Liver (tissue), 10 donors: ENCODE measurements at places on chromosomes 11 and 22.

DNA sequence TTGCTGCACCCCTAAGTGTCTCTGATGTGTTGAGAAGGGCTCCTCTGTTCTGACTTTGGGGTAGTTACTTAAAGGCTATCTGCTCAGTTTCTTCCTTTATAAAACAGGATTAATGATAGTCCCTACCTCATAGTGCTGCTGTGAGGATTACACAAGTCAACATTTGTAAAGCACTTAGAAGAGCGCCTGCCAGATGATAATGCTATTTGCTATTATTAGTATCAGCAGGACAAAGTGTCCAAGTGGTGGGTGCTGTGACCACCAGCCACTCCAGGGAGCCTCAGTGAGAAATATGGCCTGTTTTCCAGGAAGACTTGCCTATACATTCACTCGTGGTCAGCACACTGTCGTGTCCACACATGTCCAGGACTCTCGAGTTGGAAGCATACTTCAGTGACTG is 16.2 kb downstream of the POU2F3 start:
- DNase-seq = no peak

- no peak for DNase-seq
These were observed 53.7 kb downstream of the HIPK3 start for GRCh38 chr11:33310720-33311500.

DNA sequence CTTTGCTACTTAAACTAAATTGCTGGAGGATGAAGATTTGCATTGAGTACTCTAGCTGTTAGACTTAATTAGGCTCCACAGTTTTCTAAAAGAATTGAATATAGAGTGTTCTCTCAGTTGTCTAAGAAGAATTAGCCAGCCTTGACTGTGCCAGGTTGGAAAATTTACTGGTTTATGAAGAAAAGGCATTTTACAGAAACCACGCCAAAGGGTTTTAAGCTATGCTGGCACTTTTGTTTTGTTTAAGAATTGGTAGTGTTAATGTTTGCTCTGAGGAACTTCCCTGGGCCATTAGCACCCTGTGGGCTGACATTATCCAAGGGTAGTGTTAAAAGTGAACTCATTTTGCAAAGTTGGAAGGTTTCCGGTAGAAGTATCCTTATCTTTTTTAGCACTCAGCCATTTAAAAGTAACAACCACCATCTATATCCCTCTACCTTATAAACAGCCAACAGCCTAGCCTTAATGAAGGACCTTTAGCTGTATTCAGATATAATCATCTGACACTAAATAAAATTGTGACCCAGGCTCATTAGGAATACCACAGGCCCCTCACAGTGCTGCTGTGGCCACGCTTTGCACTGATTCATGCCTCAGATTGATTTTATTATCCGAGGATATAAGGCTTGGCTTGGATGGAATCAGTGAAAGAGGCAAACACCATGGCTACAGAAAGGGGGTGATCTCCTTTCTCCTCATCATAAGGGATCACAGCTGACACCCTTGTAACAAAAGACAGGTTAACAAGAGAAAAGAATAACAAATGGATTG is 158.9 kb downstream of the NCAM1 start:
- DNase-seq = no peak

GRCh38 chr11:12944889-12945288 is 64.2 kb upstream of the RASSF10 start:
- no peak for DNase-seq

DNA sequence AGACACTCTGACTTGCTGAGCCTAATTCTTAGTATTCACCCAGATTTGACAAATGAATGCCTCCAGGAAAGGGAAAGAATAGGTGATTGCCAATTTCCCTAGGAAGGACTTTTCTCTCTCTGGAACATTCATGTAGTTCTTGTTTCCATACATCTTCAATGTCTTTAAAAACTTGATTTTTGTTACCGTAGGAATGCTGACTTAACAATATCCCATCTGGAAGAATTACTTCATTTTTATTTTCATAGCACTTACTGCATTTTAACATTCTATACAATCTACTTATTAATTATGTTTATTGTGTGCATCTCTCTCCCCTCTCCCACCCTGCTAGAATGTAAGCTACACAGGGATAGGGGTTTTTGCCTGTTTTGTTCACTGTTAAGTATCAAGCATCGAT is 66.6 kb downstream of the SLC5A12 start:
- no peak for DNase-seq

DNA sequence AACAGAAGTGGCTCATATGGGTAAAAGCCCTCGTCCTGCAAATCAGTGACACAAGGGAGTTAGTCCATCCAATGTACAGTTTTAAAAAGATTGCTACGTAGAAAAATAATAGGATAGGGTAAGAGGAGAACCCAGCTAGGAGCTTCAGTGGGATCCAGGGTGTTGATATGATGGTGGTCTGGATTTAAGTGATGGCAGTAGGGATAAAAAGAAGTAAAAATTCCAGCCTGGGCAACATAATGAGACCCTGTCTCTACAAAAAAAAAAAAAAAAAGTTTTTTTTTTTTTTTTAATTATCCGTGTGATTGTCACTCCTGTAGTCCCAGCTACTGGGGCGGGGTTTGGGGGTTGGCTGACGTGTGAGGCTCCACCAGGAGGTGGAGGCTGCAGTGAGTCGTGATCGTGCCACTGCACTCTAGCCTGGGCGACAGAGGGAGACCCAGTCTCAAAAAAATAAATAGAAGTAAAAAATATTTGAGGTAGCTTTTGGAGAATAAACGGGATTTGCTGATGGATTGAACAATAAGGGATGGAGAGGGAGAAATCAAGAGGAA is 7.0 kb upstream of the L3MBTL2 start:
- no peak for DNase-seq

DNA sequence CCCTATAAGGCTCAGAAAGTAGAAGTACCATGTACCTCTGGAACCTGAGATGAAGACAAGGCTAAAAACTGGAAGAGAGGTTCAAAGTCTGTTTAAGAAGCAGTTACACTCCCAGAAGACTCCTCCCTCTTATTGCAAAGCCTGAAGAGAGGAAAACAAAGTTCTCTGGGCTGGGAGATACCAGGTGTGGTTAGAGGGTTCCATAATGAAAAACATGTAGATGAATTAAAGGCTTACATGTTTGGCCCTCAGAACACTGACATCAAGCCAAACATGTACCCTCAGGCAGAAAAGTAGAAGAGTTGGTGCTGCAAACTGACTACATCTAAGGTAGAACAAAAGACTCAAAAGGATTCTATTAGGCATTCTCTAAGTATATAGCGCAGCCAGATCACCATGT is 205.3 kb downstream of the TTC28 start:
- DNase-seq = no peak

DNA sequence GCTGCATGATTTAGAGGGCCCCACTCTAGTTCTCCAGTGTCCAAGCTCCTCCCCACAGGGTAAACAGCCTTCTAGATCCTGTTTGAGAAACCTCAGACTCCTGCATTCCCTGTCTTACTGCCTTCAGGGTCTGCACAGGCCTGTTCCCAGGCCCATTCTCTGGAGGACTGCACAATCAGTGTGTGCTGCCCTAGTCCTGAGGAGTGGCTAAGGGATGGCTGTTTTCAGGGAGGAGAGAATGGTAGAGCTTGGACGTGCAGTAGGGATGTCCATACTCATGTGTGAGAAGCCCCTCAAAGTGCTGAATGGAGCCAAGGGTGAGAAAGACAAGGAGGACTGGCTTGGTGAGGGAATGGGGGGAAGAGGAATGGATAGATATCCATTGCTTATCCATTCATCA is 103.8 kb upstream of the CCDC90B start:
- no peak for DNase-seq

- no peak for DNase-seq
These were observed 222.3 kb downstream of the ETS1 start for GRCh38 chr11:128365044-128365443.

- no peak for DNase-seq
These were observed 378.4 kb upstream of the CHORDC1 start for GRCh38 chr11:90601261-90601660.

DNA sequence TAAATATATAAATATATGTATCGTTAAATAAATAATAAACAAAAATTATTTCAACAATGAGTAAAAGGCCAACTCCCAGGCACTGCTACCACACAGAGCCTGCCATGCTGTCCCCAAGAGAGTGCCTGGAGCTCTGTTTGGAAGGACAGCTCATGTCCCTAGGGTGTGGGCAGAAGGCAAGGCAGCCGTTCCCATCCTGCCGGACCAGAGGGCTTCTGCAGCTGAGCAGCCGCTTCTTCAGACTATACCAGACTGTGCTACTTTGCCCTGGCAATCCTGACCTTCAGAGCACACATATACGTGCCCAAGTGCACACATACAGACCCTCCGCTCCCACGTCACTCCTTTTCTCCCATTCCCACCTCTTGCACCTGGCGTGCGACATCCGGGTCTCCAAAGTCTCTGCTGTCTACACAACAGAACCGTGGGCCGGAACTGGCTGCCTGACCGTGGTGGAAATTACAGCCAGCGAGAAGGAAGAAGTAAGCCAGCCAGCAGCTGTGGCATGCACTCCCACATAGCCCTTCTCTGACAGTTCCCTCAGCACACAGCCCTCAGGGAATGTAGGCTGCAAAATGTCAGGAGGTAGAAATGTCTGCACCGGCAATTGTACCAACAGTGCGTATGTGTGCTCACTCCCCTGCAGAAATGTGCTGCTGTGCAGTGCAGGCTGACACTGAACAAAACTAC is 24.0 kb downstream of the PAX6 start:
- no peak for DNase-seq

DNA sequence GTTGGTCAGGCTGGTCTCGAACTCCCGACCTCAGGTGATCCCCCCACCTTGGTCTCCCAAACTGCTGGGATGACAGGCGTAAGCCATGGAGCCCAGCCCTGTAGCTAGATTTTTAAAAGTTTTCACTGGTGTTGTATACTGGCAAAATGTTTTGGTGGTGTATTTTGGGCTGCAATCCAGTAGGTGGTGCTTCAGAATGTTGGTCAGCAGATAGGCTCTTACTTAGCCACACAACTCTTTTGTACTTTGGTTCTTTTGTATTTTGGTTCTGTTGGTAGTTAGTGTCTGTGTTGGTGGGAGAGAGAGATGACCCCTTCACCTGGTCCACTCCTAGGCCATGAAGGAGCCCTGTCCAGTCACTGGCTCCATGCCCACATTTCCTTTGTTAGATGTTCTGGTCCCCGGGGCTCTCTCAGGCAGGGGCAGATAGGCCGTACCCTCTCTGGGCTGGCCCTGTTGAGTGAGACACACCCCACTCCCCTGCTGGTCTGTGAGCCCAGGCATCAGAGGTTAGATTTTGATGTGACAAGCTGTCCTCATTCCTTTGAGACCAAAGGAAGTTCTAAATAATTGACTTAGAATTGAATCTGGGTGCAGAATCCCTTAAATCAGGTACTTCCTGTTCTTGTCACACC is 123.8 kb downstream of the DDX10 start:
- no peak for DNase-seq

DNA sequence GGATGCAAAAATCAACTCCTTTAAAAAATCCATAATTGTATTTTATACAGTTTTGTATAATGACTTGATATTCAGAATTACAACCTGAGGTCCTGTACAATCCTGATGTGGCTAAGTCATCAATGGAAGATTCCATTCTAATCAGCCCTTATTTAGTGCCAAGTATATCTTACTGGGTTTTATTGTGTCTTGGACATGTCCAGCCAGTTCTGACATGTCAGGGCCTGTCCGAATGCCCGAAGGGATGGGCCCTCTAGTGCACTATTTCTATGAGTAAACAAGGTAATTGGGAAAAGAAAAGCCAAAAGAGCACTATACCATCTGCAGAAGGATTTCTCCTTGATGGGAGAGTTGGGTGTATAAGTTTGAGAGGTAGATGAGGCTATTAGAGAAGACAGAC is 412.9 kb downstream of the METTL15 start:
- no peak for DNase-seq

DNA sequence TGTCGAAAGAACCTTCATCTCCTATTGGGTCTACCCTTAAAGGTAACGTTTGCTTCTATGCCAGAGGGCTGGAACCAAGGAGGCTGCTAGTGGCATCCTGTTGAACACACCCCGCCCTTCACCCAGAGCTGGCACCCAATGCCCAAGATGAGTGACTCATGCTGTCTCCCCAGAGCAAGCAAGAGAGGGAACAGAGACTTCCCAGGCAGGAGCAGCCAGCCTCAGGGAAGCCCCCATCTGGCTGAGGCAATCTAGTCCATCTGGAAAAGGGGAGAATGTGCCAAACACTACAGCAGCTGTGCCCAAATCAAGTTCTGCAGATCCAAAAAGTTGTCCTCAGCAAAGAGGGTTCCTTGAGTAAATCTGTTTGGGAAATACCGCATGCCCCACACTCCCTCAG is 91.9 kb upstream of the TP53I11 start:
- no peak for DNase-seq

DNA sequence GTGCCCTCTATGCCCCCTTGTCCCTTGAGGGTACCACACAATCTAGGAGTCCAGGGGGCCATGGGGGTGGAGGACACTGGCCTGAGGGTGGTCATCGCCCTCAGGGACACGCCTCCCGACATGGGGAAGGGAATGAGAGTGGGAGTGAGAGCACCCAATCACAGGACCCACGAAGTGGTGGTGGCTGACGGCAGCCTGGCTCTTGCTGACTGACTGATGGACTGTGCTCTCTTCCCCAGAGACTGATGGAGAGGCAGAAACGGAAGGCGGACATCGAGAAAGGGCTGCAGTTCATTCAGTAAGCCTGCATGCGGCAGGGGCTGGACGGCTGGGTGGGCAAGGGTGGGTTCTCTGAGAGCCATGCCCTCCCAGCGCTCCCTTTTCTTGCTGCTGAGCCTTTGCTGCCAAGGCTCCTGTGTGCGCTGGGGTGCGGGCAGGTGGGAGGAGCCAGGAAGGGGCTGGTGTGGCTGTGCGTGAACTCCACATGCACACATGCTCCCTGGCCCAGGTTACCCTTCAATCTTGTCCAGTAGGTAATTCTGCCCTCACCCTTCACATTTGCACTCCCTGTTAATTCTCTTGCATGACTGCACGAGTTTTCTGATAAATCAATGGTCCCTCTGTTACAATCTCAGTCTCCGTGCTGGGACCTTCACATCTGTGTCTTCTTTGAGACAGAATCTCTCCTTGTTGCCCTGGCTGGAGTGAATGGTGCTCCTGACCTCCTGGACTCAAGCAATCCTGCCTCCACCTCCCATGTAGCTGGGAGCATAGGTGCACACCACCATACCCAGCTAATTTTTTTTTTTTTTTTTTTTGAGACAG is 19.3 kb downstream of the ZC3H7B start:
- DNase-seq = no peak

DNA sequence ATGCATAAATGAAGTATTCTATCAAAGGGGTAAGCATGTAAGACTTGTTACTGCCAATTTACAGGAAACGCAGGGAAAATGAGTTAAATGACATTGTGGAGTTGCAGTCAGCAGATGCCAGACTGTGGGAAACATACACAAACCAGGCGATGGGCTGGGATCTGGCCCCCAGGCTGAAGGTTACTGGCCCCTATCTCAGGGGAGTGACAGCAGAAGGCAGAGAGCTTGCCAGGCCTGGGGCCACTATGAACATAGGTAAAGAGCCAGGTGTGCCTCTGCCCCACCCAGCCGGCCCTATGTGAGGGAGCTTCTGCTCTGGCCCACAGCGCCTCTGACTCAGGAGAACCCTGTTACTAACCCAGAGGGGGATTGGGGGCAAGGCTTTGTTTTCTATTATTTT is 26.1 kb upstream of the SLC25A1 start:
- no peak for DNase-seq

- DNase-seq = no peak
These were observed 195.9 kb downstream of the DSCAML1 start for GRCh38 chr11:117601006-117601708.
